ENCODE measurements at places on chromosomes 1 and 21. TPM values are rescaled to one million over a fixed set of nuclear protein-coding genes. Genes with fewer than 3 reads are reported as not detected.

DNA sequence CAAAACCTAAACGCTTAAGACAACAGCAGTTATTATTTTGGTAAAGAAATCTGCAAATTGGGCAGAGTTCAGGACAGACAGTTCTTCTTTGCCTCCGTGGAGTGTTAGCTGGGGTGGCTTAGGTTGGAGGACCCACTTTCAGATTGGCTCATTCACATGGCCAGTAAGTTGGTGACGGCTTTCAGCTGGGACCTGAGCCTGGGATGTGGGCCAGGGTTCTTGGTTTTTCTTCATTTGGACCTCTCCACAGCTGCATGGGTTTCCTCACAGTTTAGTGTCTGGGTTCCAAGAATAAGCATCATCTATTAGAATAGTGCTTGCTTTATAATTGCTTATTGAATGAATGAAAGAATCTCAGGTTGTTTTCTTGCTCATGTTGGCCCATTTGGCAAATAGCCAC, 72.2 kb downstream of the ATF6 start:
- DNase-seq, result no peak

TMCC2 gene
- 7.3 TPM for polyA plus RNA-seq

EPHX1 gene
- 58.2 TPM for polyA plus RNA-seq

- no peak for DNase-seq
Measured at GRCh38 chr1:231334079-231334666, 3.5 kb downstream of the EXOC8 start.

GRCh38 chr1:178434899-178435435, 61.8 kb downstream of the CLEC20A start:
- no peak for DNase-seq

CD160 gene
- 0.70 TPM for polyA plus RNA-seq

- DNase-seq, result no peak
Measured at GRCh38 chr1:62672029-62672428, 16.2 kb downstream of the DOCK7 start.

DNA sequence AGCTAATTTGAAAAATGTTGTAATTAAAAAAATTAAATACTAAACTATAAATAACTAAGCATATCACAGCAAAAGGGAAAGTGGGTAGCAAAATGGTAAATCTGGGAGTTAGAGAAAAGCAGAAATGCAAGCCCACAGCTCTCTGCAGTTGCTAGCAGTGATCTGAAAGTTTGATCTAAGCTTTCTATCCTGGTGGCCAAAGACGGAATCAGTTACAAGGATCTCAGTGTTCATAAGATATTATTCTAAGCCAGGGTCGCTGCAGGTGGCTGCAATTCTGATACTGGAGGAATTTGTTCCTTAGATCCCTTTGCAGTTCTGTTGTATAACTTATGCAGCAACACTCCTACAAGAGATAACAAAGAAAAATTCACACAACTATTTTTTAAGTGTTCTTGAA, 363.7 kb downstream of the SETD4 start:
- no peak for DNase-seq

- DNase-seq, result no peak
Measured at GRCh38 chr1:157269656-157270375, 131.6 kb upstream of the ETV3 start.

DNA sequence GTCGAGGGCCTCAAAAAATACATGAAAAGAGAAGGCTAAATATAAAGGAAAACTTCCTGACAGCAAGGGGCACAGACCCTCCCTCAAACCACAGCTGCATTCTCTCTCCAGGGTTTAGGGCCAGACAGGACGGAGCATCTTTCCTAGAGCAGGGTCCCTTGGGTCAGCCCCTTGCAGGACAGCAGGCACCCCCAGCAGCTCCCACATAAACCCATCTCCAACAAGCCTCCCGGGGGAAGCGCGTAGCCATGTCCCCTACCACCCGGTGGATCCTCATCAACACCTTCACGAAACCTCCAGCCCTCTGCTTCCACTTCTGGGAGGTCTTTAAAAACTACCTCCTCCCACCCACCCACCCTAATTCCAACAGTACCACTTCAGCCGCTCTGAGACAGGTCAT, 59.5 kb downstream of the CD46 start:
- DNase-seq, result no peak

GRCh38 chr1:183484254-183484653, 12.0 kb downstream of the SMG7 start:
- DNase-seq, result no peak

MEX3A gene
- polyA plus RNA-seq, result 43.5 TPM

SLAMF7 gene
- 0.30 TPM for polyA plus RNA-seq

DNA sequence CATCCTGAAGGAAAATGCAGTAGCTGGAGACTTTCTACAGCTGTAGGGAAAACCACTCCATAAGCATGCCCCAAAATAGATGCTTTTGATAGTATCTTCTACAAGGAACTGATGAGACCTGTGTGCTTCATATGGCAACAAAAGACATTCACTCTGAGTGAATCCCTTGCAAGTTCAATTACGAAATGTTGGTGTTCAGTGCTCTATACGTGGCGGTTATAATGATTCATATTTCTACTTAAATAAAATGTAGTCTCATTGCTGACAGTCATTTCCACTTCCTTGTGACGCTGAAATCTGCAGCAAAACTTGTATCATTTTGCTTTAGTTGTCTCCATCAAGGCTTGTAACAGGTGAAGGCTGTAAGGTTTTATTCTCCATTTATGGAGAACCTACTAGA, 20.6 kb downstream of the TOR1AIP2 start:
- DNase-seq, result no peak

GRCh38 chr1:39089931-39090521, 63.9 kb downstream of the NDUFS5 start:
- DNase-seq, result no peak

DNA sequence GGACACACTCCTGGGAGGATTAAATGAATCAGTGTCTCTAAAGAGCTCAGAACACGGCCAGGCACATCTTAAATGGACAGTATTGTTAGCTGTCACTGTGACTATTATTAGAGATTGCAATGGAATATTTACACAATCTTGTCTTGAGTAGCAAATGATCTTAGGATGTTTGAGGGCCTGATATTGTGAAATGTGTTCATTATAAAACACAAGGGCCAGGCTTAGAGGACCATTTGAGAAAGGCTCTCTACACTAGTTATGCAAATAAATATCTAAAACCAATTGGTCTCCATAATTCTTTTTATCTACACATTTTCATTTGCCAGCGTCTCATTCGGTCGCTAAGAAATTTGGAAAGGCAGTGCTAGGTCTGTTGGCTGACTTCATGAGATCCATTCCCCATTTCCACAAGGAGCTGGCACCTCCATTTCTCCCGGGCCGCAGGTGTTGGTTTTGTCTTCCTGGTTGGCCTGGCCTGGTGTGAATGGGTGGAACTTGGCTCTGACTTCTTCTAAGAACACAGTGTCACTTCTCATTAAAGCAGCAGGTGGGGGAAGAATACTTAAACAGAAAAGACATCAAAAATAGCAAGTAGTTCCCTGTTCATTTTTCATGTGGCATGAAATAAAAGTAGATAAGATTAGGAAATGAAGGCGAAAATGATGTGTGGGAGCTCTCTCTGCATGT, 56.0 kb upstream of the PLXNA2 start:
- no peak for DNase-seq

DNA sequence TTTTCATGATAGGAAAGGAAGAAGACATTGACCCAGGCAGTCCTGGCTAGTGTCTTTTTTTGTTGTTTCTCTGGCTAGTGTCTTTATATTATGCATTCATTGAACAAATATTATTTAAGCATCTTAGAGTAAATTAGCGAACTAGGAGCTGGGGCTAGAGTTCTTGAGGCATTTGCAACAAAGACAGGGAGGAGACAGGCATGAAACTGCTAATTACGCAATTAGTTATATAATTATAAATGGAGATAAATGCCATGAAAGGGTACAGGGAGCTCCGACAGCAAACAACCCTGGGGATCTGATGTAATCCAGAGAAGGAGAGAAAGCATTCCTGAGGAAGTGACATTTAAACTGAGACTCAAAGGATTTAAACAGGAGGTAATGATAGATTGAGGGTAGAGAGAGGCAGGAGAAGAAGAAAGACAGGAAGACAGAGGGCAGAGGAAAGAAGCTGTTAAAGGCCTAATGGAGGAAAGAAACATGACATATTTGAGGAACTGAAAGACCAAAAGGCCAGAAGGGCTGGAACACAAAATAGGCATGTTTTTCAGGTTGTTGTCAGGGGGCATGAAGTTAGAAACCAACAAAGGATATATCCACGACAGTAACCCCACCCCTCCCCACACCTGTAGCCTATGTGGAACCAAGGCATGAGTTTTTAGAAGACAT, 99.5 kb upstream of the GJB5 start:
- DNase-seq, result no peak

GRCh38 chr1:214719207-214719606, 116.2 kb downstream of the CENPF start:
- DNase-seq, result no peak

DNA sequence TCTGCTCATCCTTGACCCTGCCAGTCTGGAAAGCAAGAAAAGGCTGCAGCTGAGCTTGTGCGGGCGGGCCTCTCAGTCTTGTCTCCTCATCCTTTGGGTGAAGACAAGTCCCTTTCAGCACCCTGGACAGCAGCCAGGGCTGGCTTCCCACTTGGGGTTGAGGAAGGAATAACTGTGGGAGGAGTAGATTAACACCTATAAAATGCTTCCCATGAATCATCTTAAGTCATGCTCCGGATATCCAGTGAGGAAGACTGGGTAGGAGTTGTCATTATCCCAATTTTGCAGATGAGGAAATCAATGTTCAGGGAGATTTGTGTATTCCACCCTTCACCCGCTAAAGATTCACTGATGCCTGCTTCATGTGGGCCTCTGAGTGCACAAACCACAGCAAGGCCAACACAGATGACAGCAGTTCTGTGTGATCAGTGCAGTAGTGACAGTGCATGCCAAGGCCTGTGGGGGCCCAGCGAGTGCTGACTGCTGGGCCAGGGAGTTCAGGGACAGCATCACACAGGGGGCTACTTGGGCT, 20.1 kb upstream of the COL16A1 start:
- no peak for DNase-seq

ANP32E gene
- polyA plus RNA-seq, result 101 TPM
